ENCODE measurements at places on chromosomes 7 and 10. TPM values are rescaled to one million over a fixed set of nuclear protein-coding genes. Genes with fewer than 3 reads are reported as not detected.

Gene CHST12
- polyA plus RNA-seq: 1.3 TPM

Gene MEPCE
- polyA plus RNA-seq: 7.8 TPM

Gene CALCR
- polyA plus RNA-seq: not detected

Gene SMKR1
- polyA plus RNA-seq: 4.8 TPM

Gene TAC1
- polyA plus RNA-seq: 336 TPM

Gene HYAL4
- polyA plus RNA-seq: not detected

Gene CYP3A4
- not detected for polyA plus RNA-seq

Gene MLXIPL
- not detected for polyA plus RNA-seq

Gene AHCYL2
- polyA plus RNA-seq: 21.2 TPM

Gene GHRHR
- polyA plus RNA-seq: not detected

Gene ARHGEF5
- not detected for polyA plus RNA-seq

Gene ITIH5
- not detected for polyA plus RNA-seq

Gene CREB5
- polyA plus RNA-seq: 4.1 TPM

Gene ACTL6B
- polyA plus RNA-seq: 15.7 TPM

Gene EN2
- polyA plus RNA-seq: 6.1 TPM

Gene FBXL13
- polyA plus RNA-seq: 0.82 TPM

Gene FAM237B
- not detected for polyA plus RNA-seq

Gene LIPK
- not detected for polyA plus RNA-seq

Gene PRKG1
- 117 TPM for polyA plus RNA-seq

Gene LAMB1
- polyA plus RNA-seq: 42.0 TPM

Gene COA1
- polyA plus RNA-seq: 314 TPM

Gene JAKMIP3
- 3.2 TPM for polyA plus RNA-seq

Gene PDE1C
- 31.3 TPM for polyA plus RNA-seq

Gene ANXA8L1
- polyA plus RNA-seq: not detected

Gene CALN1
- polyA plus RNA-seq: 3.5 TPM

Gene SSBP1
- polyA plus RNA-seq: 408 TPM

Gene FZD8
- polyA plus RNA-seq: 1.3 TPM

Gene ZNF727
- polyA plus RNA-seq: 9.8 TPM

Gene GRID1
- polyA plus RNA-seq: 3.9 TPM

Gene CUBN
- polyA plus RNA-seq: not detected

Gene CAPZA2
- polyA plus RNA-seq: 190 TPM

Gene MALRD1
- 4.6 TPM for polyA plus RNA-seq

Gene CYP3A7
- polyA plus RNA-seq: not detected

Gene SPDYE2B
- polyA plus RNA-seq: 0.35 TPM

Gene LGI1
- polyA plus RNA-seq: 30.6 TPM

Gene RBP3
- not detected for polyA plus RNA-seq

Gene AMPH
- polyA plus RNA-seq: 32.8 TPM

Gene GDF2
- polyA plus RNA-seq: not detected
